ENCODE measurements at places on chromosomes 3 and 15.
A peak's percentile ranks its signal among the peaks of the same experiment; 100 is the strongest.

DNA sequence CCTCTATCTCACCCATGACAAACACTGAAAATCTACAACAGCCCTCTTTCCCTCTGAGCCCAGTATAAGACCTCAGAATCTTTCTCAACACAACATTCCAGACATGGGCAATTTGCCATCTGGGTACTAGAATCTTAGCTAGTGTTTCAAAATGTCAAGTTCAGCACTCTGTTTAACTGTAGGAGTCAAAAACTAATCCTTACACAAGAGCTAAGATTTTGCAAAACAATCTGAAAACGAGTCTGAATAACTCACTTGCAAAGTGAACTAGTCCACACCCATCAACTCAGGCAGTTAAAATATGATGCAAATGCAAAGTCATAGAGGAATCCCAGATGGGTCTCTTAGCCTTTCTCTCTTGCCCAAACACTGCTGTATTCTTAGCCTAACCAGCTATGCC is 67.8 kb downstream of the GPR176 start:
- no peak for DNase-seq

- no peak for DNase-seq
These were observed 62.9 kb upstream of the PRR23C start for GRCh38 chr3:139107424-139108252.

GRCh38 chr3:29185706-29186105 is 95.2 kb upstream of the RBMS3 start:
- DNase-seq = no peak

- no peak for DNase-seq
These were observed 129.7 kb downstream of the NFKBIZ start for GRCh38 chr3:101979033-101979432.

DNA sequence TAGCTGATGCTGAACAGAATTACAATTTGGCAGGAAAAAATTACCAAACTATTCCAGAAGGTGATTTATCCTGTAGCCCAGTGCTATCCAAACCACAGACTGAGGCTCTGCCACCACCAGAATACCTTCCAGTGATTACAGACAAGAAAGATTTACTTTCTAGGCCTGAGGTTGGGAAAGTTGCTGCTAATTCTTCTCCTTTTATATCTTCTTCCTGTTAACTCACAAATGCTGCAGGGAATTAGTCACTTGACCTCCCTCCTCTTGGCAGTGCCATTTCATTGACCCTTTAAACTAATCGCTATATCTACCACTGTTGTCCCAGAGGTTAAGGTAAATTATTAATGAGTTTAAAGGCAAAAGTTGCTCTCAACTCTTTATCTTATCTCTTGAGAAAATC is 118.4 kb downstream of the CTNNB1 start:
- no peak for DNase-seq

- no peak for DNase-seq
These were observed 23.2 kb downstream of the CD86 start for GRCh38 chr3:122078235-122078935.

- no peak for DNase-seq
These were observed 428.8 kb upstream of the C2CD4B start for GRCh38 chr15:62593681-62594399.

- DNase-seq = no peak
These were observed 3.9 kb upstream of the PXYLP1 start for GRCh38 chr3:141227752-141228151.

DNA sequence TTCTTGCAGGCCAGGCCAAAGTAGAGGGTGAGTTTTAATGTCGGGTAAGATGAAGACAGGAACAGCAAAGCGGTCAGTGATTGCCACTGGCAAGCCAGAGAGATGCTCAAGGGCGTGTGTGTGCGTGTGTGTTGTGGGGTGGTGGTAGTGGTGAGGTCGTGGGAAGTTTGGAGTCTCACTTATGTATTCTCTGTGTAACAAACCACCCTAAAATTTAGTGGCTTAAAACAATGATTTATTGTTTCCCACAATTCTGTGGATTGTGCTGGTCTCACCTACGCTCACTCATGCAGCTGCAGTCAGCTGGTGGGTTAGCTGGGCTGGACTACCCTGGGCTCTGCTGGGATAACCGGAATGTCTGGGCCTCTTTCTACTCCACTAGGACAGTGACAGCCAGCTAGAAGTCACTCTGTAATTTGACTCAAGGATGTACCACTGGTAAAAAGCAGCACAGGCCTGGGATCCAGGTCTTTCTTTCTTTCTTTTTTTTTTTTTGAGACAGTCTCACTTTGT is 50.9 kb upstream of the BHLHE40 start:
- no peak for DNase-seq

- no peak for DNase-seq
These were observed 275.6 kb downstream of the XXYLT1 start for GRCh38 chr3:194995334-194995733.

- DNase-seq = no peak
These were observed 436.9 kb upstream of the C2CD4B start for GRCh38 chr15:62601777-62602545.

DNA sequence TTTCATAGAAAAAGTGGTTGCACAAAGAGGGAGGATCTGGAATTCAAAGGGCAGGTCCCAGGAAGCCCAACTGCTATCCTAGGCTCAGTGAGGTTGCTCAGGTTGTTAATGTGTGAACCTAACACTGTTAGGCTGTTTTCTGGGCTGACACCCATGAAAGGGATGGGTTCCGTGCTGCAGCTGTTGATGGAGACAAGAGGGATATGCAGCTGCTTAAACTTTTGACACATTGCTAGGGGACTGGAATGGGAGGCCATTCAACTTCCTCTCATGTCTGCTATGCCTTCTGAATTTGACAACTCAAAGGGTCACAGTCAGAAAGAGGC is 198.0 kb upstream of the NR2E3 start:
- DNase-seq = no peak

DNA sequence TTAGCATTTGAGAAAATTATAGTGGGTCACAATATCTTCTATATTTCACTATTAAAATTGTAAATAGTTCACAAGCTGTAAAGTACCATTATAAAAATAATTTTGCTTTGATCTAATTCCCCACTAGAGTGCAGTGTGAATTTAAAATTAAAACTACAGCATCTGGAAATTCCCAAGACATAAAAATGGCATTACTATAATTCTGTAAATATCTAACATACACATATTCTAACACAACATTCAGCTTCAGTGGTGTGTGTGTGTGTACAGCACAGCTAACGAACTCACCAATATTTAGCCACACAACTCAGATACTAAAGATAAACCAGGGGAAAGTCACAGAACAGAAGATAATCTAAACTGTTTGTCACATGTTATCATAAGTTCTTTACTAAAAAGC is 424.9 kb upstream of the ZNF385D start:
- DNase-seq = no peak

DNA sequence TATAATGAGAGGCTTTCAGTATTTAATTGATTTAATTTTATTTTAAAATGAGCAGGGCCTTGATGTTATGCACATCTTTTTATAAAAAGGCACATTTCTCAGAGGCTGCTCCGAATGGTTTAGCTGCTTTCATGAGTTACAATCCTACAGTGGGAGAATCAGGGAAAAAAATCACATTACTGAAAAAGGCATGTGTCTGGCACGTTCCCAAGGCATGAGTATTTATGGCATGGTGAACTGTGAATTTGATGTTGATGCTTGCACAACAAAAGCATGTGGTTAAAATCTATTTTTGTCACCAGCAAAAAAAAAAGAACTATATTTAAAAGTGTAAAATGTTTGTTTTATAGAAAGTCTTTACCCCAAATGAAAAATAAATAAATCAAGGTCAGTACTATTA is 485.2 kb upstream of the ROBO2 start:
- no peak for DNase-seq

DNA sequence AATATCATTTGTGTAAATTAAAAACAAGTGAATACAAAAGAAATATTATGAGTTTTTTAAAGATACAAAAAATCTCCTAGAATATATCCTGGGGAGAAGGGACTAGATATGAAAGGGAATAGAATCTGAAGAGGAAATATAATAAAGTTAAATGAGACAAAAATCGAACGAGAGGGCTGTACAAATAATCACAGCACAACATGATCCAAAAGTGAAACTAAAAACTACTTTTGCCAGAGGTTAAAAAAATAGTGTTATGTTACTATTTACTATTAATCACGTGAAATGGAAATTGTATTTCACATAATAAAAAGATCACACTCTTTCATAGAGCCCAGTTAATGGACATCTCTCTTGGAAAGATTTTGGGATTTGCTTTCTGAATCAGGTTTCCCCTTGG is 28.6 kb downstream of the CGGBP1 start:
- no peak for DNase-seq

- no peak for DNase-seq
These were observed 43.7 kb downstream of the TMEM45A start for GRCh38 chr3:100536093-100536492.

- DNase-seq = no peak
These were observed 226.0 kb downstream of the DIPK2A start for GRCh38 chr3:144197582-144197981.

- DNase-seq = no peak
These were observed 1.4 kb upstream of the CLEC3B start for GRCh38 chr3:45024542-45025255.

DNA sequence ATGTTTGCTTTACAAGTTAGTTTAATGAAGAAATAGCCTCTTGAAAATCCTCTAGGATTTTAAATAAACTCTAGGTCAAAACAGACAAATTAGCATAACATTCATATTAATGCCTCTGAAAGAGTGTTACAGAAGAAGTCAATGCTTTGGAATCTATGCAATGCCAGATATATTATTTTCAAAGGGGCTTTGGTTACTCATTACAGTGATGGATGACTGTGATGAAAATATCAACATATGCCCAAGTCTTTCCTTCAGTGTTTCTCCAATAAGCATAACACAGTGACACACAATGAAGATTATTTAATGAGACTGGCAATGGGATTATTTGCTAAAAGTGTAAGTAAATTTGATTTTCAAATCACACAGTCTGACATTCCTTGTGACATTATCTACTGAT is 1247.2 kb downstream of the ROBO2 start:
- DNase-seq = no peak

GRCh38 chr3:49607105-49607591 is 52.9 kb downstream of the BSN start:
- DNase-seq = no peak

DNA sequence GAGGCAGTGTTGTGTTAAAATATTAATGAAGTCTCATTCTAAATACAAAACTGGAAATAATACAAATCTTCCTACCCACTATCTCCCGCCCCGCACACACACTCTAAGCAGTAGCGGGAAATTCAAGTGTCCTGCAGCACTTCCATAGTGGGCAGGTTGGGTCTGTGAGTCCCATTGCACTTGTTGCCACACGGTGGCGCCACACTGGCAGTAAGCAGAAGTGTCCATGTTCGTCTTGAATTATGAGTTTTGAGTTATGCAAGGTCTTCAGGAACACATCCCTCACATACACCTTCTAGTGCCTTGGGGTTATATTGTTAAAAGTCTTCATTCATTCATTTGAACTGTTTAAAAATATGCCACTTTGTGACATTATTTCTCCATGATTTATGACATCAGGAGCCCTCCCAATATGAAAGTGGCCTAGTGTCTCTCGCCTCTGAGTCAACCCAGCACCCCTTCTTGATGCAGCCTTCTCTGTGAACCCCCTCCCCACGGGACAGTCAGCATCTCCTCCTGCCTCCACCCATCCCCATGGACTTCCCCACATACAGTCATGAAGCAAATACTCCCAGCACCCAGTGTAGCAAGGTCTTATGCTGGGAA is 17.6 kb upstream of the CCDC174 start:
- peak; percentile 46 for DNase-seq

DNA sequence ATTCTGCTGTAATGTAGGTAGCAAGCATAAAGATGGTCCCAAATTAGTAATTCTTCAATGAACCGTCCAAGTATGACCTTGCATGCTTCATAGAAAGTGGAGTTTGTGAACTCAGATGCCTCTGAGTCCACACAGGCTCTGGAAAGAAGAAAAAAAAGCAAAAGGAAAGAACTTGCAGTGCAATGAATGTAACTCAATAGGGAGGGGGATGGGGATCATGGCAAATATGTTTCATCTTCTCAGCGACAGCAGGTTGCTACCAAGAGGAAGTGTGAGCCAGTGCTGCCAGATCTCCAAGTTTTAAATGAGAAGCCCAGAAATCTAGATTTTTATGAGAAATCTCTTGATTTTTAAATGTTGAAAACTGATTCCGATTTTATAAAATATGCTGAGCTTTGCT is 50.3 kb downstream of the IL20RB start:
- DNase-seq = no peak

- no peak for DNase-seq
These were observed 217.2 kb downstream of the KCNH8 start for GRCh38 chr3:19365471-19365870.

DNA sequence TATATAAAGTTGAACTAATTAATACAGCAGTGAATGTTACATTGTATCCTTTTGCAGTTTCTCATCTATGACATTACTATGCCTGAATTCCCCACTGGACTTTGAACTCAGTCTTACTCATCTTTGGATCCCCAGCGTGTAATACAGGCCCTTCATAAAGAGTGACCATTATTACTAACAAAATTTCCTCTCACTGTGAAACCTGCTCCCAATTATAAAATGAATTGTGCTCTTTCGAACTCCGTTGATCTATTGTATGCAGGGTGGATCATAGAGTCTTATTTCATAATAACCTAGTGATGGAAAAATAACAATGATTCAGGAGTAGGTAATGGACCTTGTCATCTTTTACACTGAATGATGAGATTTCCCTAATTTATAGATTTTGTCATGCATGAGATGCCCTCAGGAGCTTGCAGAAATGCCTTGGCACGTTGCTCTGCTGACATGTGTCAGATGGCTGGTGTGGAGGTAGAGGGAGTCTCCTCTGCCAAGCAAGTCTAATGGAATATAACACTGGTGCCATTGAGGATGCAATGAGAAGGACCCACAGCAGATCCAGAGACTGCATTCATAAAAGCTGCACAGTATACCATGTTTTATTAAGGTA is 25.5 kb downstream of the B3GNT5 start:
- no peak for DNase-seq

DNA sequence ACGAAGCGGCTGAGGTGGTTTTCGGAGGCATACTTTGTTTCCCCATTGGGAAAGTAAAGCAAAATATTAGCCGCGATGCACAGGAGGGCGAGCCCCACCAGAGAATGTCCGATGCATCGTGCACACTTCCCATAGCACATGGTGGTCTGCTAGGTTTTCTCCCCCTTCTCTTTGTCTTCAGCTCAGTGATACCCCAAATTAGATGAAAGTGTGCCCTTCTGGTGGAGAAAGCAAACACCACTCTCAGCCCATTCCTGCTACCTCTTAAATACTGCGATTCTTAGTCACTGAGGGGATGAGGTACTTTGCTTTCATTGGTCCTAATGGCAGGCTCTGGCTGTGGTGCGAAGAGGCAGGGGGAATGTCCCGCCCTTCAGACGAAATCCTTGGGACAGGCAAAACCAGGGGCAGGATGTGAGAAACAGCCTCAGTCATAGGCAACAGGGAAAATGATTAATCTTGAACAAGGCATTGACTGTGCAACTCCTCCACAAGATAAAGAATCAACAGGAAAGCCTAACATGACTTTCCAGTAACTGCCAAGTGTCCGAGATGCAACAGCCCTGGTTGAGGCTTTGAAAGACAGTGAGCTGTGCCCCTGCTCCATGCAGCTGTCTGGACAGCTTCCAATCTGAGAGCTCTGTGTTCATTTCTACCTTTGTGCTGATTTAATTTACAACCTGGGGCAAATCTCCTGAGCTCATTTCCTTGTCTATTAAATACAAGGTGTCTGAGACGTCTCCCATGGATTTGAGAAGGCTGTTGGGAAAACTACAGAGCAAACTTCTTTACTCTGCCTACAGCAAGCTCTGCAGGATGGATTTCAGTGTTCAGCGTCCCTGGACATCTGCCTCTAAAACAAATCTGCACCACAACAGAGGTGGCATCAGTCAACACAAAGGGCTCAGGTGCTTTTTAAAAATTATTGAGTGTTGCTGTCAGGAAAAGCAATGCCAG is at the start of gene TM4SF1:
TSS of gene TM4SF1 (minus strand) at position 242 of the 957 bp plus-strand sequence. CDS start at position 140, 102 bp downstream.
- no peak for DNase-seq

- no peak for DNase-seq
These were observed 100.4 kb upstream of the HES1 start for GRCh38 chr3:194035406-194036138.
